ENCODE measurements at places on chromosomes 3 and 15.

- no peak for DNase-seq
Measured at GRCh38 chr3:113677737-113678136, 18.7 kb downstream of the USF3 start.

GRCh38 chr3:181290941-181291340, 301.4 kb upstream of the DNAJC19 start:
- no peak for DNase-seq

- DNase-seq, result no peak
Measured at GRCh38 chr3:25097023-25097422, 331.0 kb upstream of the RARB start.

GRCh38 chr3:17730318-17730967, 12.0 kb downstream of the TBC1D5 start:
- DNase-seq, result no peak

- DNase-seq, result no peak
Measured at GRCh38 chr3:107506458-107506857, 16.3 kb upstream of the BBX start.

DNA sequence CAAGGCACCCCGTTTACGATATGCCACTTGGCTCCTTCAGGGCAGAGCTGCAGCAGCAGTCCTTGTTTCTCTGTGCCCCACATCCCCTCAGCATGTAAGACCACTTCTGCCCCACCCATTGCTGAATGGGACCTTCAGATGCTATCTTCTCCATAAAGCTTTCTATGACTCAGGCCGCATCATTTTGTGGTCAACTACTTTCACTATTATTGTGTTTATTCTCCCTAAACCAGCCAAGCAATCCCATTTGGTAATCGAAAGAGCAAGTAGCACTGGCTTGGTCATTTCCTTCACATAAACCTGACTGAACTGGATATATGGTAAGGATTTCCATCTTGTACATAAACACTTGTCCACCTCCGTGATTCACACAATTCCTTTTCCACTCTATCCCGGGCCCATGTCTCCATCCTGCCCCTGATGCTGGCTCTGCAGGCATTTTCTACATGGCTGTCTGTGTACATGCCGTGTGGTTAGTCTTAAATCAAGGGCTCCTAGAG, 25.7 kb downstream of the LIPC start:
- DNase-seq, result no peak

- no peak for DNase-seq
Measured at GRCh38 chr3:55538158-55538557, 51.1 kb upstream of the WNT5A start.

DNA sequence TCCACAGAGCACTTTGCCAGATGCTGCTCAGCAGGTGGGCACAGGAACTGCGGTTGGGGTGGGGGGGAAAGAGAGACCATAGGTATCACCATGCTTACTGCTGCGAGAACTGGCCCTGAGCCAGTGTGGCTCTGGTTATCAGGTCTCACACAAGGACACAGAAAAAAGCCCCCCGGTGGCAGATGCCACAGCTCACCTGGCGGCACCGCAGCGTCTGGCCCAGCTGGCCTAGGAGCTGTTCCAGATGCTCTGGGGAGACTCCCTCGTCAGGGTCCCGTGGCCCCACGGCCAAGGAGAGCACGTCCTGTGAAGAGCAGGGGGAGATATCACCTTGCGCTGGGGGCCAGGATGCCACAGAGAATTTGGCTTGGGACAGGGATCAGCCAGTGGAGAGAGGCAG, 10.8 kb downstream of the CDAN1 start:
- DNase-seq, result no peak

GRCh38 chr3:40846451-40846850, 321.7 kb downstream of the ZNF621 start:
- no peak for DNase-seq

Measured in activated CD8-positive, alpha-beta memory T cell treated with anti-CD3 and anti-CD28 coated beads, Interleukin-2, amount 50 U/mL, for 48 hours (primary cell).